IMR-90 (cell line): ENCODE measurements at places on chromosomes 11 and 22. TPM values are rescaled to one million over a fixed set of nuclear protein-coding genes. Genes with fewer than 3 reads are reported as not detected.
A peak's percentile ranks its signal among the peaks of the same experiment; 100 is the strongest.

- no peak for DNase-seq
These were observed 34.6 kb downstream of the CSNK2A3 start for GRCh38 chr11:11318461-11318860.

DNA sequence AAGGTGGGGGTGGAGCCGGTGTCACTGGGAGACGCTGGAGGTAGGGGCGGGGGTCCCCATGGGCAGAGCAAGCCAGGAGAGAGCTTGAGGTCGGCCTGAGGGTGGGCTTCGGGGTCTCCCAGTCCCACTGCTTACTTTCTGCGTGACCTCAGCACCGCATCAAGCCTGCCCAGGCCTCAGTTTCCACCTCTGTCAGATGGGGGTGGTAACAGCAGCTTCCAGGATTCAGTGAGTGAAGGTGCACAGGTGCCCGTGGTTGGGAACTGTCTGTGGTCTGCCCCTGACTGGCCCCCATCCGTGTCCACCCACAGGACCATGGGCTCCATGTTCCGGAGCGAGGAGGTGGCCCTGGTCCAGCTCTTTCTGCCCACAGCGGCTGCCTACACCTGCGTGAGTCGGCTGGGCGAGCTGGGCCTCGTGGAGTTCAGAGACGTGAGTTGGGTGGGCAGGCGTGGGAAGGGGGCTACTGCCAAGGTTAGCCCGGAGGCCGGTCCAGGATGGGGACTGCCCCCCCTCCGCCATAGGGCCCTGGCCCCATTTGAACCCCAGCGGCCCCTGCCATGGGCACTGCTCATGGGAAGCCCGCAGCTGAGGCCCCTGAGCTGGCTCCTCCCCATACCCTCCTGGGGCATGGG lies 2.2 kb downstream of the TCIRG1 start:
- peaks cover 27% of the 10 kb centered on the region for H3K36me3 ChIP-seq
- peak overlapping the region; percentile 76 for H3K27ac ChIP-seq
- DNase-seq, result no peak
- no peaks in the 10 kb centered on the region for H3K27me3 ChIP-seq
- H3K4me1 ChIP-seq, result peaks cover 25% of the 10 kb centered on the region
- H3K4me3 ChIP-seq, result peak overlapping the region; percentile 74; the same call in 1 of the 2 replicates

DNA sequence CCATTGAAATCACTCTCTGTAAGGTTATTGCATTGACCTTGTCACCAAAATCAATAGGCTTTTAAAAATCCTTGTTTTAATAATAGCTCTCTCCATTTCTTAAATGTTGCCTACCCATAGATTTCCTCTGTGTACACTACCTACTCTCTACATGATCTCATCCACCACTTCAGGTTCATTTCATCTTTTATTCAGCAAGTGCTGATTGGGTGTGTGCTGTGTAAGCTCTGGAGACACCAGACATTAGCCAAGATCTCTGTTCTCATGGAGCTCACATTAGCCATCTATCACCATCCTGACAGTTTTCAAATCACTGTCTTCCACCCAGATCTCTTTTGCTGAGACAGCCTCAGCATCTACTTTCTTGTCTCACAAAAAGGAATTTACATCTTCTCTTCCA lies 4.4 kb upstream of the MS4A10 start:
- no peaks in the 10 kb centered on the region for H3K36me3 ChIP-seq
- H3K27me3 ChIP-seq, result peaks cover 31% of the 10 kb centered on the region
- no peak overlapping the region for H3K4me3 ChIP-seq
- DNase-seq, result no peak
- no peak overlapping the region for H3K27ac ChIP-seq
- no peaks in the 10 kb centered on the region; the same call in 1 of the 2 replicates for H3K4me1 ChIP-seq

- H3K27ac ChIP-seq, result no peak overlapping the region
- peaks cover 2% of the 10 kb centered on the region; the same call in 1 of the 2 replicates for H3K4me1 ChIP-seq
- no peaks in the 10 kb centered on the region for H3K27me3 ChIP-seq
These were observed 26.9 kb upstream of the FCHSD2 start for GRCh38 chr11:73168925-73169579.

- H3K27ac ChIP-seq, result no peak overlapping the region
- H3K4me1 ChIP-seq, result peaks cover 2% of the 10 kb centered on the region; the same call in 1 of the 2 replicates
- H3K36me3 ChIP-seq, result peaks cover 46% of the 10 kb centered on the region
- H3K4me3 ChIP-seq, result no peak overlapping the region
These were observed 5.9 kb downstream of the PHOX2A start for GRCh38 chr11:72238040-72238450.

GRCh38 chr11:110979696-110980095 lies 265.8 kb upstream of the POU2AF2 start:
- H3K27ac ChIP-seq, result no peak overlapping the region
- H3K36me3 ChIP-seq, result no peaks in the 10 kb centered on the region
- H3K4me1 ChIP-seq, result peaks cover 6% of the 10 kb centered on the region

- no peaks in the 10 kb centered on the region for H3K27me3 ChIP-seq
- peaks cover 28% of the 10 kb centered on the region for H3K36me3 ChIP-seq
- 0 out of 2 replicates have a peak, but pooled peaks cover 1% of the 10 kb centered on the region for H3K4me1 ChIP-seq
- DNase-seq, result no peak
- H3K4me3 ChIP-seq, result no peak overlapping the region
These were observed 32.1 kb upstream of the TXNRD2 start for GRCh38 chr22:19973551-19974267.

GRCh38 chr11:44903035-44903434 lies 47.6 kb downstream of the TP53I11 start:
- H3K27ac ChIP-seq, result no peak overlapping the region
- no peak overlapping the region for H3K4me3 ChIP-seq
- H3K4me1 ChIP-seq, result peaks cover 2% of the 10 kb centered on the region; the same call in 1 of the 2 replicates
- DNase-seq, result no peak
- no peaks in the 10 kb centered on the region for H3K36me3 ChIP-seq
- H3K27me3 ChIP-seq, result peaks cover 22% of the 10 kb centered on the region

DNA sequence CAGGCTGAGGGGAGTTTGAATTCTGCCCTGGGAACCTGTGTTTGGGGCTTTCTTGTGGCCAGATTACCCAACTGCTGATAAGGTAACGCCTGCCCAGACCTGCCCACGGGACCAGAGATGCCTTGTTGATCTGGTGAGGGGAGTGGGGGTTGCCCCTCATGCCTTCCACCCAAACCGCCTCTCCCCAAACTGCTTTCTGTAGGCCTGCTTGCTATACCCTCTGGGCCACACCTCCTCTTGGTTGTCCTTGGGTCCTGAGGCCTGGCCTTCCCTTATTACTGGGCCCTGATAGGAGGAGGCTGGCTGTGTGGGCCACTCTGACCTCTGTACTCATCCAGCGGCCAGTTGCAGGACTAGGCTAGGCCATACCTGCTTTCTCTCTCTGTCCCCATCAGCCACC lies 3.4 kb downstream of the P2RY2 start:
- no peak for DNase-seq
- no peaks in the 10 kb centered on the region; the same call in 1 of the 2 replicates for H3K4me1 ChIP-seq
- no peak overlapping the region for H3K27ac ChIP-seq
- no peaks in the 10 kb centered on the region for H3K36me3 ChIP-seq

- H3K4me3 ChIP-seq, result peak overlapping the region; percentile 38; the same call in 1 of the 2 replicates
- DNase-seq, result no peak
- H3K36me3 ChIP-seq, result peaks cover 7% of the 10 kb centered on the region
- H3K27ac ChIP-seq, result 0 out of 2 replicates have a peak overlapping the region, but pooled peaks have one; percentile 5
- peaks cover 11% of the 10 kb centered on the region for H3K4me1 ChIP-seq
These were observed 604 bp upstream of the POLR3H start for GRCh38 chr22:41544671-41545476.

DNA sequence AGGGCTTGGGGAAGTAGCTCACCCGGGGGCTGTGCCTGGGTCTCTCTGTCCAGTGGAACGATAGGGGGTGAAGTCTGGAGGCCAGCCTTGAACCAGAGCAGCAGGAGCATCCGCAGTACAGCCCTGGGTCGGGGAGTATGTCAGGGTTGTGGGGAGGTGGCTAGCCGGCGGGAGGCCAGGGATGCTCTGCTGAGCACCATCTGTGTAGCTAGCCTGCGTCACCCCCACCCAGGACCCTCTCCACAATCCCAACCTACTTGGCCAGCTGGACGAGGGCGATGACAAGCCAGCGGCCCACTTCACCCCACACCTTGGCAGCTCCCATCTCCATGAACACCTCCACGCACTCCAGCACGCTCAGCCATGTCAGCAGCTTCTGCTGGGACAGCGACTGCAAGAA lies 2.2 kb downstream of the PEX16 start:
- no peak overlapping the region for H3K4me3 ChIP-seq
- peaks cover 30% of the 10 kb centered on the region for H3K36me3 ChIP-seq
- no peak for DNase-seq
- no peaks in the 10 kb centered on the region for H3K27me3 ChIP-seq
- no peaks in the 10 kb centered on the region for H3K4me1 ChIP-seq

DNA sequence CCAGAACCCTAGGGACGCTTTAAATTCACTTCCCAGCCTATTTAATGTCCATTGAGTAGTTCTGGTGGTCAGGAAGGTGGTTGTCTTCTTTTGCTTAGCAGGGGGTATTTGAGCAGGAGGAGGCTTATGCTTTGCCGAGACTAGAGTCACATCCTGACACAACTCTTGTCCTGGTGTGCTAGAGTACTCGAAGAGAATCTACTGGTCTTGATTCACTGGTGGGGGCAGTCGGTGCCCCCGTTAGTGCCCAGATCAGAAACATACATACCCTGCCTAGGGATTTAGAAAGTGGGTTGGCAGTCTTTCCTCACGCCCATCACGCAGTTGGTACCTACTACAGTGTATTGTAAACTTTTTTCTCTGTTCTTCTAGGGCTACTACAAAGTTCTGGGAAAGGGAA lies 2.7 kb downstream of the RPL27A start:
- H3K4me3 ChIP-seq, result no peak overlapping the region
- H3K27me3 ChIP-seq, result no peaks in the 10 kb centered on the region
- peaks cover 7% of the 10 kb centered on the region for H3K4me1 ChIP-seq

GRCh38 chr11:119210050-119210449 lies 3.9 kb downstream of the CBL start:
- no peaks in the 10 kb centered on the region for H3K36me3 ChIP-seq
- H3K4me1 ChIP-seq, result peaks cover 5% of the 10 kb centered on the region
- DNase-seq, result no peak

- peak overlapping the region; percentile 91 for H3K27ac ChIP-seq
- H3K36me3 ChIP-seq, result no peaks in the 10 kb centered on the region
- peaks cover 48% of the 10 kb centered on the region for H3K4me1 ChIP-seq
- no peaks in the 10 kb centered on the region for H3K27me3 ChIP-seq
- no peak for DNase-seq
These were observed 47.5 kb upstream of the SHISAL1 start for GRCh38 chr22:44360306-44360667.

GRCh38 chr11:86197448-86197847 lies 47.1 kb upstream of the EED start:
- no peaks in the 10 kb centered on the region for H3K27me3 ChIP-seq
- H3K4me1 ChIP-seq, result peaks cover 9% of the 10 kb centered on the region; the same call in 1 of the 2 replicates
- no peaks in the 10 kb centered on the region for H3K36me3 ChIP-seq
- DNase-seq, result peak; percentile 24
- H3K27ac ChIP-seq, result no peak overlapping the region
- no peak overlapping the region for H3K4me3 ChIP-seq

- peak; percentile 15 for DNase-seq
- H3K36me3 ChIP-seq, result no peaks in the 10 kb centered on the region
- H3K4me1 ChIP-seq, result no peaks in the 10 kb centered on the region
- H3K27ac ChIP-seq, result no peak overlapping the region
- peaks cover 41% of the 10 kb centered on the region for H3K27me3 ChIP-seq
- H3K4me3 ChIP-seq, result no peak overlapping the region
These were observed 20.5 kb downstream of the TST start for GRCh38 chr22:36998620-36999351.

DNA sequence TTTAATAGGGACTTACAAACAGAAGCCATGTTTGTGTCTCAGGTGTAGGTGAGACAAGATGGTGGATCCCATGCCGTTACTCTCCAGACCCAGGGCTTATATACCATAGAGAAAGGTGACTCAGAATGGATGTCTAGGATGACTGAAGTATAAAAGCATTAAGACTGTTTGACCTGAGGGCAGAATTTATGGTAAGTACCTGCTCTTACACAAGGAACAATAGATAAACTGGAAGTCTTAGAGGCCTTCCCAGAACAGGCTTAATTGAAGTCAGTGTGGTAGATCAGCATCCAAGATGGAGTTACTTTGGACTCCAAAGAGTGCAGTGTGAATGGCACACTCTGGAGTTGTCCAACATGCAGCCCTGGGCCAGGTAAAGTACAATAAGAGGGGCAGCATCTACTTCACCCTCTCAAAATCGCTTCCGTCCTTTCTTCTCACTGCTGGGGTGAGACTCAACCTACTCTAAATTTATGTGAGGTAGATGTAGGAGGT lies 387.0 kb upstream of the DDI1 start:
- no peaks in the 10 kb centered on the region for H3K36me3 ChIP-seq
- peaks cover 1% of the 10 kb centered on the region; the same call in 1 of the 2 replicates for H3K4me1 ChIP-seq
- H3K27me3 ChIP-seq, result no peaks in the 10 kb centered on the region
- H3K4me3 ChIP-seq, result no peak overlapping the region

DNA sequence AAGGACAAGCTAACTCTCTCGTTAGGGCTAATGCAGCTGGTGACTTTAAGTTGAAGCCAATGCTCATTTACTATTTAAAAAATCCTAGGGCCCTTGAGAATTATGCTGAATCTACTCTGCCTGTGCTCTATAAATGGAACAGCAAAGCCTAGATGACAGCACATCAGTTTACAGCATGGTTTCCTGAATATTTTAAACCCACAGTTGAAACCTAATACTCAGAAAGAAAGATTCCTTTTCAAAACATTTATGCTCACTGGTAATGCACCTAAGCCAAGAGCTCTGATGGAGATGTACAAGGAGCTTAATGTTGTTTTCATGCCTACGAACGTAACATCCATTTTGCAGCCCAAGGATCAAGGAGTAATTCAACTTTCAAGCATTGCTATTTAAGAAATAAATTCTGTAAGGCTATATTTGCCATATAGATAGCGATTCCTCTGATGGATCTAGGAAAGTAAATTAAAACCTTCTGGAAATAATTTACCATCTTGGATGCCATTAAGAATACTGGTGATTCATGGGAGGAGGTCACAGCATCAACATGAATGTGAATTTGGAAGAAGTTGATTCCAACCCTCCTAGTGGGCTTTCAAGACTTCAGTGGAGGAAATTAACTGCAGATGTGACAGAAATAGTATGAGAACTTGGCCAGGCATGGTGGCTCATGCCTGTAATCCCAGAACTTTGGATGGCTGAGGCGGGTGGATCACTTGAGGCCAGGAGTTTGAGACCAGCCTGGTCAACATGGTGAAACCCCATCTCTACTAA lies 14.5 kb downstream of the XNDC1N start:
- no peaks in the 10 kb centered on the region for H3K27me3 ChIP-seq
- H3K36me3 ChIP-seq, result peaks cover 22% of the 10 kb centered on the region
- H3K4me3 ChIP-seq, result no peak overlapping the region
- H3K4me1 ChIP-seq, result peaks cover 3% of the 10 kb centered on the region
- peak; percentile 72 for DNase-seq
- no peak overlapping the region for H3K27ac ChIP-seq

Gene ZNRF3
- total RNA-seq, result 1.4 TPM in 2 replicates

Gene FADS2
- 31.9 and 33.3 TPM in 2 replicates for total RNA-seq

Gene HEPACAM
- 0.18 TPM in 1 of 2 replicates, not detected in the other for total RNA-seq

Gene ABCC8
- not detected in 2 replicates for total RNA-seq

Gene ARHGEF17
- total RNA-seq, result 19.4 and 21.7 TPM in 2 replicates

Gene CLDN5
- total RNA-seq, result under 0.01 and 0.18 TPM in 2 replicates

Gene TMPRSS6
- total RNA-seq, result not detected in 2 replicates

Gene MUC5AC
- total RNA-seq, result not detected in 2 replicates

Gene TRIM49D2
- not detected in 2 replicates for total RNA-seq

Gene MRGPRF
- 5.8 and 6.3 TPM in 2 replicates for total RNA-seq
